LHCN-M2 (cell line): ENCODE measurements at places on chromosomes 3 and 15. TPM values are rescaled to one million over a fixed set of nuclear protein-coding genes. Genes with fewer than 3 reads are reported as not detected.

Gene PCLAF
- total RNA-seq: 87.3 and 126 TPM in 2 replicates

DNA sequence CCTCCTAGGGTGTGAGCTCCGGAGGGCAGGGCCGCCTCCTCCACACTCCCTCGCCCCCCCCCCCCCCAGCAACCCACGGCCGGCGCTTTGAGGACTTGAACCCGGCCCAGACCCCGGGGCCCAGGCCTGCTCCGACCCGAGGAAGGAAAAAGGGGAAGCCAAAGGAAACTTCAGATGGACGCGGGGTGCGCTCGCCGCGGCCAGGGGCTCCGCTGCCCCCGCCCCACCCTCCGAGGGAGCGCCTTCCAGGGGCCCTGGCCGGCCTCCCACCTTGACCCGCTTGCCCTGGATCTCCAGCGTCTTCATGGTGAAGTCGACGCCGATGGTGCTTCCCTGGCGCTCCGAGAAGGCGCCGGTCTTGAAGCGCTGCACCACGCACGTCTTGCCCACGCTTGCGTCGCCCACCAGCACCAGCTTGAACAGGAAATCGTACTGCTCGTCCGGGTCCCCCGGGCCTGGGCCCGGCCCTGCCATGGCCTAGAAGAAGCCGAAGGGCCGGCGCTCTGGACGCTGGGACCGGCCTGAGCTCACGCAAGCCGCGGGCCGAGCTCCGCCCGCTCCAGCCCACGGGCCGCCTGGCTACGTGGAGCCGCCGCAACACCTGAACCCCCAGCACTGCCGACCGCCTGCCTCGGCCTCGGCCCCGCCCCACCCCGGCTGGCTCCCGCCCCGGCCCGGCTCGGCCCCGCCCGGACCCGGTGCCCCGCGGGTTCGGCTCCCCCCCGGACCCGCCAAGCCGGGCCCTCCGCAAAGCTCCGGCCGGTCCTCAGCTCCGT is 400 bp downstream of the RAB43 start:
- DNase-seq: peak; percentile 28

Gene AQP9
- total RNA-seq: not detected in 2 replicates

DNA sequence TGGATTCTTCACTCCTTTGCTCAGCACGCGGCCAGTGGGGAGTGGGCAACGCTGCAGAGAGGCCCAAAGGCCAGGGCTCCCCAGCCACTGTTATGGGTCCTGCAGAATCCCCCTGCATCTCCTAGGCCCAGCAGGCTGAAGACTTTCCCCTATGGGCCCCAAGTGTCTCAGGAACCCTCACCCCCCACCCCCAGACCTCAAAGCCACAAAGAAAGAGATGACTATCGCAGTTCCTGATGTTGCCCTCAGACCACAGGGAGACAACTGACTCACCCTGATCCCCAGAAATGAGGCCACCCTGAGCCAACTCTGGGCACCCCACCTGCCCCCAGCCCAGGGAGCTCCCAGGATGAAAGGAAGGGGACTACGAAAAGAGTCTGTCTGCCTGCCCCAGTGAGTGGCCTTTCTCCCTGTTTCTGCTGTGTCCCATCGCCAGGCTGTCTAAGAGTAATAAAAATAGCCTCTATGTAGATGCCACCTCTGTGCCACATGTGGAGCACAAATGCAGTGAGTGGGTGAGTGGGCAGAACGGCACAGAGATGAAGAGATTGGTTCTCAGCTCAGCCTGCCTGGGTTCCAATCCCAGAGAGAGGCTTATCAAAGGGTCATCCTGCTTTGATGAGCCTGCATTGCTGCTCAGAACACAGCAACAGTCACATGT is 283.0 kb downstream of the UACA start:
- peak; percentile 40 for DNase-seq

- DNase-seq: no peak
Measured at GRCh38 chr3:4665197-4665596, 172.0 kb downstream of the ITPR1 start.

Gene ITGA11
- 14.6 and 22.0 TPM in 2 replicates for total RNA-seq

DNA sequence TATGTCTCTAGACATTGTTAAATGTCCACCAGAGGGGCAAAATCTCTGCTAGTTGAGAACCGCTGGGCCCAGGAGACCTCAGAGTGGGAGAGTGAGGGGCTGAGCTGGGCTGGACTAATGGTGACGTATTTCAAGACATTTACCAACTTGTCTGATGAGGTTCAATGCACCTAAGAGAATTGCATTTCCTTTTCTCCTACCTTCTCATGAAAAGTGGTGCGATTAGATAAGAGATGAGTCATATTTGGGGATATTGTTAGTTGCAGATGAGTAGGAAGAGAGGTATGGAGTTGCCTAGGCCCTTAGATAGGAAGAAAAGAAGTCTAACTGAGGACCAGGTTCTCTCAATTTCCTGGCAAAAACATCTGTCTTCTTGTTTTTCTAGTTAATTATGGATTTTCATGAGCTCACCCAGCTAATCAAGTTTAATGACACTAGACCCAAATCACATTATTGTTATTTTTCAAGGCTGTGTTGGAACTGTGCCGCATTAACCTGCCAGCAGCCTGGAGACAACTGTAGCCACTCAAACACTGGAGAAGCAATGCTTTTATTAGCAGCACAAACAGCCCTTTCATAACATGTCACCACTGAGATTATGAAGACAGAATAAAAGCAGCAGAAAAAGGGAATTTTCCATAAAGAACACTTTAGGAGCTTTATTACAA is 144.2 kb downstream of the PDCD6IP start:
- DNase-seq: no peak
